Spleen (tissue), 13 donors: ENCODE measurements at places on chromosomes 7 and 10. TPM values are rescaled to one million over a fixed set of nuclear protein-coding genes. Genes with fewer than 3 reads are reported as not detected.

ANKMY2 gene
- 10.6 TPM for total RNA-seq

CEP41 gene
- total RNA-seq, result 11.1 TPM

AKR1C8 gene
- total RNA-seq, result not detected

SUN3 gene
- not detected for total RNA-seq

EPDR1 gene
- 30.2 TPM for total RNA-seq
